ENCODE measurements at places on chromosomes 16 and 17.

- no peak for DNase-seq
Observed at GRCh38 chr17:9225305-9226101, 204.2 kb downstream of the NTN1 start.

- DNase-seq: peak; percentile 72
Observed at GRCh38 chr17:31413874-31414549, 22.5 kb downstream of the RAB11FIP4 start.

DNA sequence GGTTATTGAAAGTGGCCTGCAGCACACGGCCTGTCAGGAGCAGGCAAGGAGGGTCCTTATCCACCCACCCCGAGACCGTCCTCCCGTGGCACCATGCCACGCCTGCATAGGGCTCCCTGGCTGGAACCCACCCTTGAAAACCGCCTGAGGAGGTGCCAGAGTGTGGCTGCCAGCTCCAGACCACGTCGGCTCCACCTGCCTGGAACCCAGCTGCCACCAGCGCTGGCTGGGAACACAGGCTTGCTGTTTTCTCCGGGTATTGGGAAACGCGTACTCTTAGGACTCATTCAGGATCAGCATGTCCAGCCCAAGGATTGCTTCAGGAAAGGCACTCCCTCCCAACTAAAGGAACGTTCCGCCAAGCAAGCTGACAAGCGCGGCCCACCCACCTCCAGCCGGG lies 6.7 kb downstream of the ARL16 start:
- no peak for DNase-seq

GRCh38 chr17:68182940-68183551 lies 64.8 kb upstream of the AMZ2 start:
- no peak for DNase-seq

- no peak for DNase-seq
Observed at GRCh38 chr17:4944163-4944553, 4.1 kb downstream of the RNF167 start.

GRCh38 chr16:80198311-80199299 lies 342.2 kb upstream of the DYNLRB2 start:
- DNase-seq: no peak

DNA sequence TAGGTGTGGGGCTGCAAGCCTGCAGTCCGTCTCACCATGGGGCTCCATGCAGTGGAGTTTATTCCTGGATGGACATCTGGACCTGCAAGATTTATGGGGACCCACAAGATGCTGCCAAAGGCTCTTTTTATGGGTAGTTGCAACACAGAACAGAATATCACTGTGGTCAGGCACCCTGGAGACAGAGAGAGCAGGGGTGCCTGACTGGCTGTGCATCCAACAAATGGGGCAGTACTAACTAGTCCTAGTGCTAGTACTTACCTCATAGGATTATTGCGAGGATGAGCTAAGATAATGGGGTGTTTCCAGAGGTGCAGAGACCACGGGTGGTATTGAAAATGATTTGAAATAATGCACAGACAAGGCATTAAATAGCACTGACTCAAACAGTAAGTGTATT lies 42.4 kb upstream of the MMP2 start:
- no peak for DNase-seq

- peak; percentile 31 for DNase-seq
Observed at GRCh38 chr16:64773638-64774037, 348.2 kb downstream of the CDH11 start.

GRCh38 chr16:48081656-48082055 lies 74.1 kb downstream of the ABCC12 start:
- DNase-seq: no peak

DNA sequence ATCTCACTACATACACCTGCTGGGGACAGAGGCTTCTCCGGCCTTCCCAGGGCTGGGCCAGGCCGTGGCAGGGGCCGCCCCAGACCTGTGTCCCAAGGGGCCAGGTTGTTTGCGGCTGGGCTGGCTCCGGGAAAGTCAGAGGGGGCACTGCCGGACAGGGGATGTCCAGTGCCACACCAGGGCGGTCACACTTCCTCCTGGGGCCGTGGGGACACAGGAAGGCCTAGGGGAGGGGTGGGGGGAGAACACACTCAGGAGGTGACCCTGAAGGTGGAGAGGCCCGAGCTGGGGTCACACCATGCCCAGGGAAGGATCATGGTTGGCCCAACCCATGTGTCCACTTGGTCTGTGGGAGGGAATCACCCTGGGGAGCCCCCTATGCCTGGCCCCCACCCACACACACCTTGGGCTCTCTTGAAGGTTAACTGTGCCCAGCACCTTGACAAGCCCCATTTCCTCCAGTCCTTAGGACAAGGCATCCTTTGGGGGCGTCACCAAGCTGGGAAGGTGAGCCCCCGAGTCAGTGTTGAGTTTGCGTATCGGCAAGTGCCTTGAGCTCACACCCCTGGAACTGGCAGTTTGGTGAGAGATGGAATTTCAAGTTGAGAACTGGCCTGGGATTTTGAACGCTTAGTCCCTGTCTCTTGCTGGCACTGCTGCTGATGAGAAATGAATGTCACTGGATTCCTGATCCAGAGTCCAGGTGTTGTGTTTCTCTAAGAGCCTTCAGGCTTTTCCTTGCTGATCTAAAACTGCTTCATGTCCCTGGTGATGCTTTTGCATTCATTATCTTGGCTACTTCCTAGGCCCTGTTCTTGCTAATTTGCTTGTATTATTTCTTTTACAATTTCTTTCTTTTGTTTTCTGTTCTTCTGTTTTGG lies 7.7 kb upstream of the ACTG1 start:
- DNase-seq: no peak

DNA sequence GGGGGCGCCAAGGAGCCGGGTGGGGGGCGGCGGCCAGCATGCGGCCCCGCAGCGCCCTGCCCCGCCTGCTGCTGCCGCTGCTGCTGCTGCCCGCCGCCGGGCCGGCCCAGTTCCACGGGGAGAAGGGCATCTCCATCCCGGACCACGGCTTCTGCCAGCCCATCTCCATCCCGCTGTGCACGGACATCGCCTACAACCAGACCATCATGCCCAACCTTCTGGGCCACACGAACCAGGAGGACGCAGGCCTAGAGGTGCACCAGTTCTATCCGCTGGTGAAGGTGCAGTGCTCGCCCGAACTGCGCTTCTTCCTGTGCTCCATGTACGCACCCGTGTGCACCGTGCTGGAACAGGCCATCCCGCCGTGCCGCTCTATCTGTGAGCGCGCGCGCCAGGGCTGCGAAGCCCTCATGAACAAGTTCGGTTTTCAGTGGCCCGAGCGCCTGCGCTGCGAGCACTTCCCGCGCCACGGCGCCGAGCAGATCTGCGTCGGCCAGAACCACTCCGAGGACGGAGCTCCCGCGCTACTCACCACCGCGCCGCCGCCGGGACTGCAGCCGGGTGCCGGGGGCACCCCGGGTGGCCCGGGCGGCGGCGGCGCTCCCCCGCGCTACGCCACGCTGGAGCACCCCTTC lies 484 bp downstream of the FZD2 start:
- DNase-seq: no peak

DNA sequence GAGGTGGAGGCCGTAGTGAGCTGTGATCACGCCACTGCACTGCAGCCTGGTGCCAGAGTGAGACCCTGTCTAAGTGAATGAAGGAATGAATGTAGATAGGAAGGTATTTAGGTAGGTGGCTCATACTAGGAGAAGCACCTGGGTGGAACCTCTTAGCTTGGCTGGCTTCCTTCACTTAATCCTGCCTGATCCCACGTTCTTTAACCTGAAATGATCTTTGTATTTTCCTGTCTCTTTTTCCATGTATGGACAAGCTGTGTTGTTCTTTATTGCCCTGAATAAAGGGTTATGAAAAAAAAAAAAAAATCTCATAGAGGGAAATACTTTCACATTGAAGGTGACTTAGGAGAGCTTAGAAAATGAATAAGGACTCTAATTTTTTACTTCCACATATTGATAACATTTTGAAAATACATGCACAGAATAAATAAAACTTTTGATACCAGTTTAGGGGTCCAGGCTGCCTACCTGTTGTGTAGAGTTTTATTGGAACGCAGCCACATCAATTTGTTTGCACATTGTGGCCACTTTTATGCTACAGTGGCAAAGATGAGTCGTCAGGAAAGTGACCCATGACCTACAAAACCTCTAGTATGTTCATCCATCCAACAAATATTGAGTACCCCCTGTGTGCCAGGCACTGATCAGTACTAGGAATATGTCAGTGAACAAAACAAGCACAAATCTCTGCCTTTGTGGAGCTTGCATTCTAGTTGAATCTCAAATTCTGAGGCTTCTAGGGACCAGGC lies 44.6 kb downstream of the VPS35L start:
- no peak for DNase-seq

DNA sequence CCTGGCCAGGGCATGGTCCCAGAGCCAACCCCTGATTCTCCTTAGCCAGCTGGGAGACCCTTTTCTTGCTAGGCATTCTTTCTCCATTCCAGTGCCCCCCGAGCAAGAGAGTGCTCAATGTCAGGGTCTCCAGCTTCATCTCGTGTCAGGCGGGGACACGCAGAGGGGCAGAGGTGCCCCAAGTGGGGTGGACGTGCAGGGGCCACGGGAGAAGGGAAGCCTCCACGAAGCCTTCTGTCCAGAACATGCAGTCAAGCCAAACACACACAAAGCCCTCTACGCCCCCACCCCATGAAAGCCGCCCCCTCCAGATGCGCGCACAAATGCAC lies 852 bp downstream of the GPR139 start:
- DNase-seq: no peak

Measured in umbilical cord (tissue), 2 donors.